ENCODE measurements at places on chromosomes 12 and 14. TPM values are rescaled to one million over a fixed set of nuclear protein-coding genes. Genes with fewer than 3 reads are reported as not detected.

The COX8C gene
- not detected for total RNA-seq

The CPNE8 gene
- total RNA-seq = 17.3 TPM

The C12orf57 gene
- 163 TPM for total RNA-seq

The SCN8A gene
- 0.54 TPM for total RNA-seq

The BICDL1 gene
- under 0.01 TPM for total RNA-seq

The CLEC6A gene
- total RNA-seq = not detected

The MYO1H gene
- not detected for total RNA-seq

All from dermis lymphatic vessel endothelial cell (primary cell).